ENCODE measurements at places on chromosomes 11 and 22.

- no peak for DNase-seq
Measured at GRCh38 chr22:31107894-31108218, 488 bp upstream of the SELENOM start.

DNA sequence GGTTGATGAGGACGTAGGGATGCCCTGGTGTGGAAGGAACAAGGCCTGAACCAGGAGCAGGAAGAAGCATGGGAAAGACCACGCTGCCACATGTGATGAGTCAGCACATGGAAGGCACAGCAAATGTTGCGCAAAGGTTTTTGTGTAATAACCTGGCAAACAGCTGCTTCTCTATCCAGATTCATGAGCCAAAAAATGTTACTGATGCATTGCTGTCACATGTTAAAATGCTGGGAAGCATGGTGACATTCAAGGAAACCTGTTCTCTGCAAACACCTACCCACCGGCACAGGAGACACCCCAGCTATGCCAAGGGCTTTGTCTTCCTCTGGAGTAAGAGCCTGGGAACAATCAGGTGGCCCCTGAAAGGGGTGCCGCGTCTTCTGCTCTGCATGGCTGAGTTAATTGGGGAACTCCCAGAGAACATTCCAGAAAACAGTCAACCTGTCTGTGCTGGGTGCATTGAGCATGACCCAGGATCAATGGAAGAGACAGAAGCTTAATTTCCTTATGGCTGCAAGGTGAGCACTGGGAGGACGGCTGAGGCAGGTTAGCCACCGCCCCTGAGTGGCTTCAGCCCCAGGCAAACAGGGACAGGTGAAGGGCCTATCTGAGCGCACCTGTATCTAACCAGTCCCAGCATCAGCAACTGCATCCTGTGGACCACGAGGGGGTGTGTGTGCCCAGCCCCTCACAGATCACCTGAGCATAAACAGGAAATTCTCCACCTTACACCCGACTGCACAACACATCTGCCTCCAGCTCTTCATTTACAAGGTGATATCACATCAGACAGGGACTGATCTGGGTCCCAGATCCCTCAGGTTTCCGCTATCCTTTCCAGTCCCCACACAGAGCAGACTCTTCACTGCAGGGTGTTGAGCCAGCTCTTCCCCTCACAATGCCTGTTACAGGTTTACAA lies 108.4 kb downstream of the GGTLC2 start:
- no peak for DNase-seq

- DNase-seq, result no peak
Measured at GRCh38 chr11:13053255-13053917, 44.3 kb downstream of the RASSF10 start.

GRCh38 chr11:31141789-31142188 lies 227.8 kb downstream of the DCDC1 start:
- DNase-seq, result no peak

GRCh38 chr11:8013833-8014232 lies 26.7 kb downstream of the EIF3F start:
- no peak for DNase-seq

- no peak for DNase-seq
Measured at GRCh38 chr11:3834664-3835461, 5.9 kb downstream of the RHOG start.

GRCh38 chr22:31178859-31179258 lies 18.9 kb downstream of the RNF185 start:
- DNase-seq, result no peak

- DNase-seq, result peak; percentile 51
Measured at GRCh38 chr11:34053161-34053686, 1.7 kb downstream of the CAPRIN1 start.

DNA sequence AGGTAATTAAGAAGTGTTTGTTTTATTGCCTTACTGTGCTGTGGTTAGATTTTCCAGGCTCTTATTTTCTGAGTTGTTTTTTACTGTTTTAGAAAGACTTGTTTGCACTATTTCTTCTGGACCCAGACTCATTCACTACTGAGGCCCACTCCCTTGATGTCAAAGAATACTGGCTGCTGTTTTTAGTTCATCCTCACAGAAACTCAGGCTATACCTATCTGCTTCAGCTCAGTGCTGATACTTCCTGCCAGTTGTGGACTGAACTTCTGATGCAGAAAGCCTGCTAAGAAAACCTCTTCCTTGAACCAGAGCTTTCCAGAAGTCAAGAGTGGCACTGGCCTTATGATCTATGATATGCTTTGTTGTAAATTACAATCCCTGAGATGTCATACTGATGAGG lies 15.9 kb upstream of the PIK3IP1 start:
- DNase-seq, result no peak

- DNase-seq, result no peak
Measured at GRCh38 chr11:110392056-110392455, 37.7 kb upstream of the FDX1 start.

DNA sequence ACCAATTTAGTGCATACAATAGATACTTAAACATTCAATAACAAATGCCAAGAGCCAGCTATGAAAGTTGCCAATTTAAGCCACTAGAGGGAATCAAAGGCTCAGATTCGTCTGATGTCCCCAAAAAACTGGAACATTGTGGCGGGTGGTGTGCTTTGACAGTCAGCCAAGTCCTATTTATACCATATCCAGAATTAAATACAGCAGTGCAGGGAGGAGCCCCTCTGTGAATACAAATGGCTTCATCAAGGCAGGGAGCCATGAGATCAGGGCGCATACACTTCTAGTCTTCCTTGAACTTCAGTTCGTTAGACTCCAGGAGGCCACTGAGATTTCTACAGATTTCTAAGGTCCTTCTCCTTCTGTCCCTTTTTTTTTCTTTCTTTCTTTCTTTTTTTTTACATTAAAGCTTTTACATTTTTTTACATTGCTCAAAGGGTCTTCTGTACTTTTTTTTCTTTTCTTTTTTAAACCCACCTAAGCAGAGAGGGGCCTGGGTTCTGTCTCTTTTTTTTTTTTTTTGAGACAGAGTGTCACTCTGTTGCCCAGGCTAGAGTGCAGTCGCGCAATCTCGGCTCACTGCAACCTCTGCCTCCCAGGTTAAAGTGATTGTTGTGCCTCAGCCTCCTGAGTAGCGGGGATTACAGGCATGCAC lies 41.5 kb upstream of the HSPA8 start:
- DNase-seq, result no peak

DNA sequence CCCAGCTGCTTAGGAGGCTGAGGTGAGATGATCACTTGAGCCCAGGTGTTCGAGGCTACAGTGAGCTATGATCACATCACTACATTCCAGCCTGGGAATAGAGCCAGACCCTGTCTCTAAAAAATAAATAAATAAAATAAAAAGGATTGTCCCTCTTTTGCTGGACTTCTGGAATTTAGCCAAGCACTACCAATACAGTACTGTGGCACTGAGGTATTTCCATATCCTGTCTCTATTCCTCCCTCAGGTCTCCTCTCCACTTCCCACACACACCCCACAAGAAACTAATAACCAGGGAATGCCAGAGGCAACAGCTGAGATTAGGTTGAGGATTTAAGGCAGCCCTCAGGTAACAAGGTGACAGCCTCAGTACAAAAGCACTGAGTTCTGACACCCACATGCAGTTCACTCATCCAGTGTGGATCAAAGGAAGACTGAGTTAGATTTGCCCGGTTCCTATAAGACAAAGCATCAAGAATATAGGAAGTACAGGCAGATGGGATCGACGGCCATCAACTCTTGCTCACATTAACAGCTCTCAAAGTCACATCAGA lies 4.5 kb upstream of the PPP2R1B start:
- DNase-seq, result no peak

DNA sequence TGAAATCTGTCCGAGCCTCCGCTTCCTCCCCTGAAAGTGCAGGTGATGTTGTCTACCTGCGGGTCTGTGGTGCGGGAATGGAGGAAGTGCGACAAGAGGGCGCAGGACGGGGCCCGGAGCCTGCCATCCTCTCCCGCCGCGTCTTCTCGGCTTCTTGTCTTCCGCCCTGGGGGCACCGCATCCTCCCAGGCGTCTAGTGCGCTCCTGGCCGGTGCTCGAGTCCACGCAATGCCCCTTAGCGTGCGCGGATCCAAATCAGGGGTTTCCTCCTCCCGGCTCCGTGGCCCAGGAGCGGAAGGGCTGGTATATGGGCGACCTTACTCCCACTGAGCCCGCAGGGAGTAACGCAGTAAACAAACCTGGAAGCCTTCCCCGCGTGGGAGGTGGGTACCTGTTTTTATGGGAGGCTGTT lies 405 bp downstream of the SFI1 start:
- no peak for DNase-seq

DNA sequence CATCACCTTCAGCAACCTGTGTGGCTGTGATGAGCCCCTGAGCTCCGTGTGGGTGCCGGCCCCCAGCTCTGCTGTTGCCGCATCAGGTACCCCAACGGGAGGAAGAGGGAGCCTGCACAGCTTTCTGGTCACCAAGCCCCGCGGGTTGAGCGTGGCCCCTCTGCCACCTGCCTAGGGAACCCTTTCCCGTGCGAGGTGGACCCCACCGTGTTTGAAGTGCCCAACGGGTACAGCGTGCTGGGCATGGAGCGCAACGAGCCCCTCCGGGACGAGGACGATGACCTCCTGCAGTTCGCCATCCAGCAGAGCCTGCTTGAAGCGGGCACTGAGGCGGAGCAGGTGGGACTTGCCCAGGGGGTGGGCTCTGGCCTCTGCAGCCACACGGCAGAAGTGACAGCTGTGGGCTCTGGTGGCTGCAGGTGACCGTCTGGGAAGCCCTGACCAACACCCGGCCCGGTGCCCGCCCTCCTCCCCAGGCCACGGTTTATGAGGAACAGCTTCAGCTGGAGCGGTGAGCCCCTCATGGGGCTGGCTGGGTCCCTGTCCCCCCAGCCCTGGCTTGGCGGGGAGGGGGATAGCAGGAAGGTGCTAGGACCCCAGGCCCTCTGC lies 1.9 kb upstream of the SSH3 start:
- no peak for DNase-seq

GRCh38 chr11:3192511-3193372 lies 25.9 kb downstream of the MRGPRG start:
- no peak for DNase-seq

DNA sequence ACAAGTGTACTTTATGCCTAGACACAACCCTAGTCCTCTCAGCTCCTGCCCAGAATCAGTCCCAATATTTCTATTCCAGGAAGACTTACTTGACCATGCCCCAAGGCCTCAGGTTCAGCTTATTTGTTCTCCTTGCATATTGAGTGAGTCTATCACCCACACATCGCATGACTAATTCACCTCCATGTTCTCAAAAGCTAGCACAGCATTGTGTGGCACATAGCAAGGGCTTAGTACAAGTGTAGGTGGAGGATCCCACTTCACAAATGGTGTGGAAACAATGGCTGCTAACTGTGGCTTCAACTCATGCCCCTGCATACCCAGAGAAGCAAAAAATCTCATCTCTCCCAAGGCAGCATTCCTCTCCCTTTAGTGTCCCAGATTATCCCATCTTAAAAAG lies 602.6 kb upstream of the API5 start:
- no peak for DNase-seq

- DNase-seq, result peak; percentile 90
Measured at GRCh38 chr11:117843666-117844484, 19.3 kb upstream of the FXYD2 start.

- DNase-seq, result no peak
Measured at GRCh38 chr11:74608431-74608830, 16.0 kb downstream of the POLD3 start.

- no peak for DNase-seq
Measured at GRCh38 chr11:69541001-69541285, 59.5 kb downstream of the LINC01488 start.

DNA sequence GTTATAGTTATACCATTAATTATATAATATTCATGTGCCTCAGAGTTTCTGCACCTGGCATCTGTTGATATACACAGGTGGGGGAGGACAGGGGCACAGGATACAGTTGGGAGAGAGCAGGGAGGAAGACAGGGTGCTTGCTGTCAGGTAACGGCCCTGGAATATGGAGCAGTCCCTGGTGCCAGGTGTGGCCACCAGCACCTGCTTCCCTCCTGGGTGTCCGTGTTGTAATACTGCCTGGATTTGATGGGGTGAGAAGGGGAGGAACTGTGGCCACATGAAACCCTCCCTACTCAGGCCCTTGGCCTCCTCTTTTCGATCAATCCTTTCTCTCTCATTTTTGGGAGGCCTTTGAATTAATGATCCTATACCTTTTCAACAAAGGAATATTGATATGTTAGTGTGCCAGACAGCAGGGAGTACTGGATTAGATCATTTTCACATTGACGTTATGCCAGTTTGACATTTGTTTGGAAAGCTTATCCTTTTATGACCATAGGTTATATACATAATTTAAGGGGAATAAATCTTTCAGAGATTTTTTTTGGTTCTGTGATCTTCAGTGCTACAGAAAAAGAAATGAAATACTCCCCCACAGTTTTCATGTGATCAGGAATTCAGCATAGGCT lies 88.6 kb downstream of the TEAD1 start:
- DNase-seq, result no peak

- DNase-seq, result no peak
Measured at GRCh38 chr11:15163136-15163535, 48.4 kb downstream of the INSC start.

GRCh38 chr11:118545533-118545932 lies 14.5 kb downstream of the TMEM25 start:
- DNase-seq, result no peak

DNA sequence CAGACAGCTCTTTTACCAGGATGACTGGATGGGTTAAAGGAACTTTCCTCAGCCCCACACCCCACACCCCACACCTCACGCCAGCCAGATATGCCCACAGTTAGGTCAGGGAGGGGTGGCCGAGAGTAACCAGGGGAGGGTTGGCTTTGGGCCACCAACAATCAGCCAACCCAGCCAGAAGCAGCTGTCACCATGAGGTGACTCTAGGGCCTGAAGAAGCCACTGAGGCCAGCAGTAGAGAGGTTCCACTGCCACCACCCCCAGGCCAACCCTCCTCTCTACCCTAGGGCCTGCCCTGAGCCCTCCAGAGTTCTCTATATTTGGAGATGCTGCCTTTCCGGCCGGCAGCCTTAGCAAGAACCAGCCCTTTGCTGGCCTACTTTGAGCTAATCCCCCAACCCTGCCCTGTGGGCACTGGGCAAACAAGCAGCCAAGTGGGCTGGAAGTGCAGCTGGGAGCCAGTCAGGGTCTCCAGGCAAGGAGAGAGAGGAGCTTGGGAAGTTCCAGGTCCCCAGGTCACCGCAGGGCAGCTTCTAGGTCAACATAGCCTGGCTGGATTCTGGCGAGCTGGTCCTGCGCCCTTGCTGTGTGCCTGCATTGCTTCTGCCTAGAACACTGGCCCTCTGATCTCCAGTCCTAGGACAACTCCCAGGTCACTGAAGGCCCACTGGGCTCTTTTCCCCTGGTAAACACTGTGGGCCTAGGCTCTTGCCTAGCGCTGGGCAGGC lies 12.0 kb upstream of the SYT8 start:
- no peak for DNase-seq

DNA sequence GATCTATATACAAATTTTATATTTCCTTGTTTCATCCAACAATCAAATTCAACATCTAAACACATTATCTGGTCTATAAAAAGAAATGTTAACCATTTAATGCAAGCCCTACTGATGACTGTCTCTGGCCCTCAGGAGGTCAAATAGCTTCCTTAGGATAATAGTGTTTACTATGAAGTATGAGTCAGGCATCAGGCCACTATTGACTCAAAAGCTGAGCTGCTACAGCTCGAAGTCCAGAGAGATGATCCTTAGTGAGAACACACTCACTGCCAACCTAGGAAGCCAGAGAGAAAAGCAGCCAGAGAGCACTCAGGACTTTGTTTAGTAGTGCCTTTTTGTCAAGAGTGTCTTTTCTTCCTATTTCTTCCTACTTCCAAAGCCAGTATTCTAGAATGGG lies 171.8 kb downstream of the SOX6 start:
- DNase-seq, result no peak

GRCh38 chr11:65808744-65809341 lies 22.0 kb downstream of the OVOL1 start:
- no peak for DNase-seq
